Chondrocyte (in vitro differentiated cells): ENCODE measurements at places on chromosomes 5 and 9. TPM values are rescaled to one million over a fixed set of nuclear protein-coding genes. Genes with fewer than 3 reads are reported as not detected.

DNA sequence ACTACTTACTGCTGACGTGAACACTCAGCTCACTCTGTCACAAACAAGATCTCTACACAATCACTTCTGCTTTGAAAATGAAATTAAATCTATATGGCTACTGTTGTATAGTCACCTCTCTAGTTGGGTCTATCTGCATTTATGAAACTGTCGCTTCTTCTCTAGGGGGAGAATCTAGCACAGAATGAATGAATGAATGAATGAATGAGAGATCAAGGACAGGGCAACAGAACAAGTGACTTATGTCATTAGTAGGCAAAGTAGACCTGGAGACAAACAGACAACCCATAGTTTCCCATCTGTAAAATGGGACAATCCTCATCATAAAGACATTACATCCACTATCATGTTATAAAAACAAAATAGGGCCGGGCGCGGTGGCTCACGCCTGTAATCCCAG lies 13.4 kb downstream of the PTCH1 start:
- no peak for DNase-seq

GRCh38 chr5:13632676-13633075 lies 311.8 kb downstream of the DNAH5 start:
- DNase-seq = no peak

Gene HSDL2
- 20.6 to 23.6 TPM (median 21.1 TPM) in 3 replicates for total RNA-seq

- no peak for DNase-seq
These were observed 8.6 kb downstream of the SCGB3A2 start for GRCh38 chr5:147887026-147887627.

Gene OTP
- total RNA-seq = not detected in 3 replicates
